ENCODE measurements at places on chromosomes 5 and 9.

DNA sequence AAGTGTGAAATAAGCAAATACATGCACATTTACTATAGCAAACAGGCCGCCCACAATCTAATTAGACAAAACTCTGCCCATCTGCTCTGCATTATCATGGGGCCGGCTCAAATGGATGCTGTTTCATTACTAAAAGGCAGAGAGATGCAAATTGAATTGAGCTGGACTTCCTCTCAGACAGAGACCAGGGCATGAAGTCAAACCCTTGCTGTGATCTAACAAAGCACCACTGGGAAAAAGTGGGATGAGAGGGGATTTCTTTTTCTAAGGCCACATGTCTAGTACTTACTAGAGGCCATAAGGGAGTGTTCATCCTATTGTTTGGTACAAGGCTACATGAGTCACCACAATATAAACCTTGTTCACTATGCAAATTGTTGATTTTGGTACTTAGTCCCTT lies 614.7 kb downstream of the ISL1 start:
- DNase-seq, result no peak

DNA sequence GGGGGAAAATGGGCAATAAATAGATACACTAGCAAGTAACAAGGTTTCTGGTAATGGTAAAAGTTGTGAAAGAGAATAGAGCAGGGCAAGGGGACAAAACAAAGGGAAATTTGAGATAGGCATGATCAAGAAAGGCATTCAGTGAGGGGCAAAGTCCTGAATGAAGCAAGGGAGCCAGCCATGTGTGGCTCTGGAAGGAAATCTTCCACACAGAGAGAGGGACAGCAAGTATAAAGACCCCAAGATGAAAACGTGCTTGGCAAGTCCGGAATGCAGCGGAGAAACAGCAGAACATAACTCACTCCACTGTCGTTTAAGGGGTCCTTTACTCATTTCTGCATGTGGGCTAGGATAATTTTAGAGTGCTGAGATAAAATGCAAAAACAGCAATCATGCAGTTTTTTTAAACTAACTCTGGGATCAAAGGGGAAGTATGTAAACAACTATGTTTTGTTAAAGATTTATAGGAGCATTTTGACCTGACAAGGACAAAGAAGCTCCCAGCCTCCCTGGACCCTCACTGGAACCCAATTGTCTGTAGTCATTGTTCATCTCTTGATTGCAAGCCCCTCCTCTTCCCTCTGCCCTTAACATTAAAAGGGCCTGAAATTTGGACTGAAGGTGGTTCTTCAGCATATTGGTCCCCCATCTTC lies 22.9 kb upstream of the AOPEP start:
- no peak for DNase-seq

DNA sequence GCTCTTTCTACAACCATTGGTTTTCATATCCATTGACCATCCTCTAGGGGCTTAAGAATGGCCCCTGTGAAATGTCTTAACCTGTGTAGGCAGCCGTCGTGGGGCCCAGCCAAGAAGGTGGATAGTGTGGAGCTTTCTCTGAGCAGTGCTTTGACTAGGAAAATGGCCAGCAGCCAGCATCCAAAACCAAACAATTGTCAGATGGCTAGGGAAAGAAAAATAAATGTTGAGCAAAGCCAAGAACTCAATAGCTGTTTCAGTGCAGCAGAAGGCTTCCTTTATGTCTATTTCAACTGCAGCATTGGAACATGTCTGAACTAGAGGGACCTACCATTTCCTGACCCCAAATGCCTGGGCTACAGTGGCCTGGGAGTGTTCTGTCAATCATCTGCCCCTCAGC lies 374.9 kb downstream of the TLE4 start:
- no peak for DNase-seq

DNA sequence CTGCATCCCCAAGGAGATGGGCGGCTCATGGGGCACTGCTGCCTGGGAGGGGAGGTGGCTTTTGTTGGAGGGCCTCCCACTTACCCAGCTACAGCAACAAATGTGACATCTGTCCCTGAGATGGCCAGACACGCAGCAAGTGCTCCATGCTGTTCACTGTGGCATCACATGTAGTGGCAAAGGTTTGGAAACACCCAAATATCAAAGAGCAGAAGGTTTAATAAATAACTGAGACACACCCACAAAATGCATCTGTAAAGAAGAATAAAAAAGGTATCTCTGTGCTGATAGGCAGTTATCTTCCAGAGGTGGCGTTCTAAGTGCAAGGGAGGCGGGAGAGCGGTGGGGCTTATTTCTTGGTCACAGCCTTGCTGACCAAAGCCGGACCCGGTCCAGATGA lies 23.3 kb upstream of the CLPTM1L start:
- no peak for DNase-seq

DNA sequence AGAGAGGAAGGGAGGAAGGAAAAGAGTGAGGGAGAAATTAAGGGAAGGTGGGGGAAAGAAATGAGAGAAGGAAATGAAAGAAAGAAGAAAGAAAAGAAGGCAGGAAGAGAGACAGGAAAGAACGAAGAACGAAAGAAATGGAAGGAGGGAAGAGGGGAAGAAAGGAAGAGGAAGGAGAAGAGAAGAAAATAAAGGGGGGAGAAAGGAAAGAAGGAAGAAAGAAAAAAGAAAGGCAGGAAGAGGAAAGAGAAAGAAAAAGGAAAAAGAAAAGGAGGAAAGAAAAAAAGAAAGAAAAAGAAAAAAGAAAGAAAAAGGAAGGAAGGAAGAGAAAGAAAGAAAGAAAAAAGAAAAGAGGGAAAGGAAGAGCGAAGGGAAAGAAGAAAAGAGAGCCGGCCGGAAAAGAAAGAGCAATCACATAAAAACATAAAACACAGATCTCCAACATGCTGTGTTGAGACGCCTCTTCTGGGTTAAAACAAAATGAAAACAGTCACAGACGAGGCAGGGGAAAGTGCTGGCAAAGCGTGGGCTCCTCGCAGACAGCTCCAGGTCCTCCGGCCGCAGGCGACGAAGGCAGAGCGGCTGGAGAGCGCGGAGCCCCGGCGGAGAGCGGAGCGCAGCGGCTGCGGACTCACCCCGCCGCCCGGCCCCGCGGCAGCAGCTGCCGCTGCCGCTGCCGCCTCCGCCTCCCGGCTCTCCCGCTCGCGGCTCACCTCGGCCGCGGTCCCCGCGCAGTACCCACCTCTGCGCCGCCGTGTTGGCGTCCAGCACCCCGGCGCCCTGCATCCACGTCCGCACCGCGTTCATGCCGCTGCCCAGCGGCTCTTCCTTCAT lies 896 bp downstream of the EBF1 start:
- DNase-seq, result peak; percentile 72

- DNase-seq, result no peak
Measured at GRCh38 chr9:70616228-70616990, 202.0 kb upstream of the KLF9 start.

GRCh38 chr5:141637767-141638419 lies 1.1 kb downstream of the RELL2 start:
- peak; percentile 33 for DNase-seq

- DNase-seq, result peak; percentile 95
Measured at GRCh38 chr5:107570805-107571531, 99.8 kb downstream of the EFNA5 start.

GRCh38 chr5:111976705-111977435 lies 219.9 kb upstream of the NREP start:
- no peak for DNase-seq
